Stimulated activated CD4-positive, alpha-beta T cell treated with anti-CD3 and anti-CD28 coated beads, Interleukin-2, amount 100 ng/mL, for 24 hours (primary cell): ENCODE measurements at places on chromosomes 12 and 14.

GRCh38 chr14:23130871-23131270 is 11.8 kb upstream of the CEBPE start:
- DNase-seq = no peak

GRCh38 chr12:68271346-68271745 is 17.9 kb upstream of the IL22 start:
- no peak for DNase-seq

DNA sequence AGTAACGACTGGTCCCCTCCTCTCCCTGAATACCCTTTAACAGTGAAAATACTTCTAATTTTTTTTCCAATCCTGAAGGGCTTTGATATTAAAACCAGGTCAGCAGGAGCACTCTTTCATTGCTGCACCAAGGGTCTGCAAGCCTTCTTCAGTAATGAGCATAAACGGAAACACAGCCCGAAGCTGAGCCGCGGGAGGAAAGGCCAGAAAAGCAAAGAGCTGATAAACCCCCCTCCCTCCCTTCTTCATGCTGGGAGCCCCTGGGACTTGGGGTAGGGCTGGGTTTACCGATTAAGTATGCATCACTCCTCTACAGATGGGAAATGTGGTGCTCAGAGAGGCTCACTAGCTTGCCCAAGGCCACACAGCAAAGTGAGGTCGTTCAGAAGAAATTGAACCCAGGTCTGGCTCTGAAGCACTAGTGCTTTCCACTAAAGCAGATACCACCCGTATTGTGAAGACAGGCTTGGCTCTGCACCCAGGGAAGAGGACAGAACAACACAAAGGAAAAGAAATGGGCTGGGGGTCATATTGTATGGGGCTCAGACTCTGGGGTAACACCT is 128.8 kb downstream of the GLT1D1 start:
- no peak for DNase-seq

DNA sequence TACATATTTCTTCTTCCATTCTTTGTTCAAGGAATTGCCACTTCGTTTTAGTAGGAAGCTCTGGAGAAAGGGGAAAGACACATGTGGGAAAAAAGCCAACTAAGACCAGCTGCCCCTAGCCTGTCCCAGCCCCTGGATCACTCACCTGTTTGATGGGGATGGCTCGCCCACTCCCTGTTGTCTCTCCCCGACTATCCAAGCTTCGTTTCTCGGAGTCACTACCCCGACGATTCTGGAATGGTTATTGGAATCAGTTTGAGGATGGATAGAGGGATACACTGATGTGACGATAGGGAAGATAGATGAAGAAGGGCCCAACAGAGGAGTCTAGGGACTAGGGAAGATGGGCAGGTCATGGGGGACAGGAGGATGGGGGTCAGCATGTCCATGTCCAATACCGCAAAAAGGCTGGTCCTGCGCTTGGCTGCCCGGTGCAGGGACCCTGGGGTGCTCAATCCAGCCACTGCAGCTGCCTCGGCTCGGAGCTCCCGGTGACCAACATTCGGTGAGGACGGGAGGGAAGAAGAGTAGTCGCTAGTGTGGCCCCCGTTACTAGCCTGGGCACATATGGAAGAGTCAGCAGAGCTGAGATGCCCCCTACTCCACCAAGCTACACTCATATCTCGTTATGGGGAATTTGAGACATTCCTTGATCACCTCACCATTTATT is 7.0 kb downstream of the AGAP2 start:
- no peak for DNase-seq

- peak; percentile 68 for DNase-seq
Observed at GRCh38 chr14:93994919-93995682, 2.0 kb upstream of the CCDC197 start.

DNA sequence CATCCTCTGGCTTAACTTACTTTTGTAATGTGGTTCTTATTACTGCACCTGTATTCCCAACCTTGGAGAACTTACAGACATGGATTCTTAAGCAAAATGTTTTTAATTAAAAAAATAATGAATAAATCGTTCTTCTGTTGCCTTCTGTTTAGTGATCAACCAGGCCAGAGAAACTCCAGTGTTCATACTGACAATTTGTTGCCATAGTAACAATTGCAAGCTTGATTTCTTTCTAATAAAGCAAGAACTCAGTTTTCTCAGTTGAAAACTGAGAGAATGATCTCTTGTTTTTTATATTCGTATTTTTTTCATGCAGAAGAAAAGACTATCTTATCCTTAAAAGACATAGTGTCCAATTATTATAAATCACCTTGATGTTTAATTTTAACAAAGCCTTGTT is 106.5 kb upstream of the LMNTD1 start:
- DNase-seq = no peak

GRCh38 chr12:69386921-69387320 is 27.4 kb downstream of the YEATS4 start:
- no peak for DNase-seq

DNA sequence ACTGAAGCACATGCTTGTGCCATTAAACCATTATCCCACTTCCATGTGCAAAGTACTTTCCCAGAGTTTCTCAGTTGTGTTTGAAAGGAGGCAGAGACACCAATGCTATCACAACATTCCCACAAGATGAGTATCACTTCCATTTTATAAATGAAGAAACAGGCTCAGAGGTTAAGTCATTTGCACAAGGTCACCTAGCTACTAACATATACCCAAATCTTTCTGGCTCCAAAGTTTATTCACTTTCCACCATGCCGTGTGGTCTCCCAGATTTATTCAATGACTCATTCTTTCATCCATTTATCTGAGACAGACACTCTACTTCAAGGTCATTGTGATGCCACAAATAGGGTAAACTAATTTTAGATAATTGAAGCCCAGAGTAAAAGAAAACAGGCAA is 9.4 kb downstream of the ART4 start:
- DNase-seq = no peak

DNA sequence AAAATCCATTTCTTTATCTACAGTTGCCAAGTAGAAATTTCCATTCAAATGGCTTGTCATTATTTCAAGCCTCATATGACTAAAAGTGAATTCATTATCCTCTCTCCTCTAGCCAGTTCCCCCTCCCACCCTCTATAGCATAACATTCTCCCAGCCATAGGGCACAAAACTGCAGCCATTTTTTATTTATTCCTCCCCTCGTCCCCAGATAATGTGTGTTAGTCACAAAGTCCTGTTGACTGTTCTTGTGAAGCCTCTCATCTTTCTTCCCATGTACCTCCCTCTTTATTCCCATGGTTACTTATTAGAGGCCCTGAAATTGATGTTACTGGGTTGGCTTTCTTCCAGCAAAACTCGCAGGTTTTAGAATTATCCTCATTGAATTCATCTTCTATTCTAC is 13.2 kb downstream of the RTN1 start:
- DNase-seq = no peak

DNA sequence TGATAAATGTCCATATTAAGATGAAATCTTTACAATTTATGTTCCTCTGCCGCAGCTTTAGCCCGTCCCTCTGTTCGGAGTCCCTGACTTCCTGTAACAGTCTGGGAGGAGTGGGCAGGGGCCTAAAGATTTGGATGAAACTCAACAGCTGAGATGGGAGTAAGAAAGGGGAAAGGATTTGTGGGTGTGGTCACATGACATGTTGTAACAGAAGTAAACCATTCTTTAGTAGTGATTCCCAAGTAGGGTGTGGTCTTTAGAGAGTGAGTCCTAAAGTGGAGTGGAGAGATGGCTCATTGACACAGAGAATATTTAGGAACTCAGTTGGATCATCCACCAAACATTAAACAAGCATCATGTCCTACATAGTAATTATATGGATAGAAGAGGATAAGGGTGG is 12.9 kb downstream of the TMEM117 start:
- no peak for DNase-seq

DNA sequence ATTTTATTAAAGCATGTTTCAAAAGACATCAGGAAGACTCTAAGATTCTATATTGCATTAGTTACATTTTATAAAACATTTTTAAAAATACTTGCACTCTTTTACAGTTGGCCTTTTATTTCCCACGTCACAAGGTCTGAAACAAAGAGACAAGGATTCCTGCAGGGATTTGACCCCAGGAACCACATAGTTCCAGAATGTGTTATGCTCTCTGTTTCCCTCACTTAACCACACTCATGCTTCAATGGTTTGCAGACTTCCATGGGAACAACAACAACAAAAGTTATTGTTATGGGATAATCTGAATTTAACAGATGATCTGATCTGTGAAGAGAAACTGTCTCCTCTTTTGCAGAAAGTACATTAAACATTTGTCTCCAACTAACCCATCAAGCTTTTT is 104.3 kb upstream of the PPFIA2 start:
- DNase-seq = no peak

DNA sequence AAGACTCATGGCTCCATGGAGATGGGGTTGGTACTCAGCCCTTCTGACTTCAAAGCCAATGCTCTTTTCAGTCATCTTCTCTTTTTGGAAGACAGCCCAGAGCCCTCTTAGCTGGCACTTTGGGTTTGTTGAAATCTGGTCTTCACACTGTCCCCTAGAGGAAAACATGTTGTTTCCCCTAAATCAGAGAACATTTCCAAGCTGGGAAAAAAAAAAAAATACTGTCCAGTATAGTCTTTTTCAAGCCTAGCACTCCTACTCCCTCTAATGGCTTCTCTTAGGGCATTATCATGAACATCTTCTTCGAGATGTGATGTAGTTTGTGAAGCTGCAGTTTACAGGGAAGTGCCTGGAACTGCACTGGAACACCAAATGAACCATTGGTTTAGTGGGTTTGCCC is 3.0 kb upstream of the ZC3H14 start:
- DNase-seq = no peak

DNA sequence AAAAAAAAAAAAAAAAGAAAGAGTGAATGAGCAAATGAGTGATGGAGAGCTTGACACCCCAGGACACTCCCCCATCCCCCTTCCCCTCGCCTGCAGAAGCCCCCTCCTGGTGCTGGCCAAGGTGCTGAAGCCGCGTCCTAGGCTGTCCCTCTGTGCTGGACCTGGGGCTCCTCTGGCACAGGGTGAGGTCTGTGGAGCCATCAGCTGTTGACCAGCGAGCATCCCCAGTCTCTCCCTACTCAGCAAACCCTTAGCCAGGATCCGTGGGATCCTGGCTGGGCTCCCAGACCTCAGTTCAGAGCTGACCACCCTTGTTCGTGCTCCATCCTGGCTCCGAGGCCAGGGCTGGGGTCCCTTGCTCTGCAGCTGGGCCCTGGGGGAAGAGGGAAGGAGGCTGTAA is 5.4 kb upstream of the KIF26A start:
- DNase-seq = no peak

DNA sequence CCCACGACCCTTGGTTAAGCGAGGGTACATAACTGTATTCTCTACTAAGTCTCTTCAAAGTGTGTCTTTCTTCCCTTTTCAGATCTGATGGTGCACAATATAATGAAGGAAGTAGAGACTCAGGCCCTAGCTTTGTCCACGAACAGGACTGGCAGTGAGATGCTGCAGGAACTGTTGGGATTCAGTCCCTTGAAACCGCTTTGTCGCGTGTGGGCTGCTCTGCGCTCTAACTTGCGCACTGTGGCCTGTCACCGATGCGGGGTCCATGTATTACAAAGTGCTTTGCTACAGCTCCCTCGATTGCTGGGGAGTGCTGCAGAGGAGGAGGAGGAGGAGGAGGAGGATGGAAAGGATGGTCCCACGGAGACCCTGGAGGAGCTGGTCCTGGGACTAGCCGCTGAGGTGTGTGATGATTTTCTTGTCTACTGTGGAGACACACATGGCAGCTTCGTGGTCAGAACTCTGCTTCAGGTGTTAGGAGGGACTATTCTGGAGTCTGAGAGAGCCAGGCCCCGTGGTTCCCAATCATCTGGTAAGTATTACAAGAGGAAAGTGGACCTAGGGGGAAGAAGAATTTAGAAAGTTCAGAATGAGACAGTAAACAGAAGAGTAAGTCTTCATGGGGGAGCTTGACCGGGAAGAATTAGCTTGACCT is 803 bp downstream of the NOP9 start:
- DNase-seq = no peak

DNA sequence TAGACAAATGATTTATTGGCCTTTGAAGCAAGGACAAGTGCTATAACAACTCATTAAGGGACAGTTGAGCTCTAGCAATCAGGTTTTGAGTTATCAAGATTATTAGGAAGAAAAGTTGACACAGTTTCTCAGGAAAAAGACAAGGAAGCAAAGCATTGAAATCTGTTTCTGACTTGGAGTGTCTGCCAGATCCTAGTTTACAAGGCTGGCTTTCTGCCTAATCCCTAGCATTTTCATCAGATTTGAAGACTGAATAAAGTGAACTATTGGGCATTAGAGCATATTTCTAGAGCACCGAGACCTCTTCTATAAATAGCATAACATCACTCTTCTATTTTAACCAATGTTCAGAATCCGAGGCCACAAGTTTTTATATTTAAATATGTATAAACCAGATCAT is 7.0 kb downstream of the SYT1 start:
- no peak for DNase-seq

DNA sequence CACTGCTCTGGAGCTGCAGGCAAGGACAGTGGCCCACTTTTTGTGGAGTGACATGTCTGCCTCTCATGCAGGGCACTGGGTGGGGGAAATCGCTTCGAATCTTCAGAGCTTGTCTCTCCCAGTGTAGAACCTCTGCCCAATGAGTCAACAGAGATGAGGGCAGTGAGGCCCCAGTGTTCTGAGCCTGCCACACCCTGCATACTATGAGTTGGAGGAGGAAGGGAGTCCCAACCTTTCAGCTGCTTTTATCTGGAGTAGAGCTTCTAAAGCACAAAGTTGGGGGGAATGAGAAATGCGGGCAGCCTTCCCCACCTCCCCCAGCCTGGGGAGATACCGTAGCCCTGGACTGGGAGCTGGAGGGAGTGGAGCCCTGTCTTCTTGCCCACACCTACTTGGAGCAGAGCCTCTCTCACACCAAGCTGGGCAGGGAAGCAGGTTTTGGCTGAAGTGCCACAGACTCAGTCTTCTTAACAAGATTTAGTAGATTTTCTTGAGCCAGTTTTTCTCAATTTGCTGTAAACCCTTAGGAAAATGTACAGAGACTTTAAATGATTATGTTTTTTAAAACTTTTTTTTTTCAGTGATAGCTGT is 159.1 kb downstream of the ADGRD1 start:
- DNase-seq = no peak

- DNase-seq = no peak
Observed at GRCh38 chr12:116397148-116397547, 119.7 kb upstream of the MED13L start.

DNA sequence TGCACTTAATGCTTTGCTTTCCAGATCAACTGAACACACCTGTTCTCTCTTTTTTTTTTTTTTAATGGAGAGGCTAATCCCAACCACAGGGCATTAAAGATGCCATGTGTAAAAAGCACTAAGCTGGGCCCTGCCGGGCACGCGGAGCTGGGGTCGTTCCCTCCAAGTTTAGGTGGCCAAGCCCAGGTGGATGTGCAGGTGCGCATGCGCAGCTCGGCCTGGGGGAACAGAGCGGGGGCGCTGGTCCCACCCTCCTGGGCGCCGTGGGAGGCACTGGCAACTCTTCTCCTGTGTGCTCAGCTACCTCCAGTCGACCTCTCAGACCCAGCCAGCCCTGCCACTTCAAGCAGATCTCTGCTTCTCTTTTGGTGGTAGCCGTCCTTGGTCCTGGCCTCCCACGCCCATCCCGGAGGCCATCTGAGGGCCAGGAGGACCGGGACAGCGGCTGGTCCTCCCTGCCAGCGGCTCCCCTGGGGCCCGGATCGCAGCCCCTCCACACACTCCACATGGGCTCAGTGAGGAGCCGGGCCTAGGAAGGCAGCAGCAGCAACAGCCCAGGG is 679.3 kb downstream of the BCL11B start:
- DNase-seq = no peak

GRCh38 chr12:81015510-81015909 is 62.4 kb upstream of the ACSS3 start:
- no peak for DNase-seq

GRCh38 chr12:62436164-62436503 is 30.5 kb upstream of the MON2 start:
- no peak for DNase-seq

GRCh38 chr12:113408756-113409298 is 5.1 kb upstream of the SDS start:
- DNase-seq = no peak
